ENCODE measurements at places on chromosomes 6 and 20.
A peak's percentile ranks its signal among the peaks of the same experiment; 100 is the strongest.

- no peak for DNase-seq
These were observed 97.2 kb upstream of the HDAC2 start for GRCh38 chr6:114068116-114068515.

DNA sequence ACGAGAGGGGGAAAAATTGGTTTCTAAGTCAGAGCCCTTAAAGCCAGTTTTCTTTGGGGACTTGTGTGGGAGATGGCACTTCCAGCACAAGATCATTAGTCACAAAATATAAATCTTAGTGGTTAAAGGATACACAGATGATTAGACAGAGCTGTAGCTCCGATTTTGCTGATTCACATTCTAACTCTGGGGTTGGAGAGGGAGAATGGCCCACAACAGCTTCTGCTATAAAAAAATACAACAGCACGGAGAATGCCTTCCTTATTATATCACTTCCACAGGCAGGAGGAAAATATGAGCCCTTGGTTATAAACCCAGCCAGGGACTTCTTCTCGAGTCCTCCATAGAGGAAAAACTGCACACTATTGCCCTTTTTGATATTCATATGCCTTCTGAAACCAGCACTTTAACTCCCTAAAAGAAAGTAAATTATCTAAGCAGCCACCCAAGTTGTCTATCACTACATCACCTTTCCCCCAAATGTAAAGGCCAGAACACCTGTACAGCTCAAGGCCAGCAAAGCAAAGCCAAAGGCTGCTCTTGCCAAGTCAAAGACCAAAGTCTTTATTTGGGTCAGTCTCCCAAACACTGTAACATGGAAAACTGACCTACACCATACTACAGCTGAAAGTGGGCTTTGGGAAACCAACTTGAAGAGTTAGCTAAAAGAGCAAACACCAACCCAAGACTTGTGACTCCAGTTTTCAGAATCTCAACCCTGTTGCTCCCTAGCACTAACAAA lies 10.4 kb downstream of the MRPL14 start:
- DNase-seq: no peak

- no peak for DNase-seq
These were observed 4.1 kb downstream of the DNAJC5 start for GRCh38 chr20:63898882-63899558.

DNA sequence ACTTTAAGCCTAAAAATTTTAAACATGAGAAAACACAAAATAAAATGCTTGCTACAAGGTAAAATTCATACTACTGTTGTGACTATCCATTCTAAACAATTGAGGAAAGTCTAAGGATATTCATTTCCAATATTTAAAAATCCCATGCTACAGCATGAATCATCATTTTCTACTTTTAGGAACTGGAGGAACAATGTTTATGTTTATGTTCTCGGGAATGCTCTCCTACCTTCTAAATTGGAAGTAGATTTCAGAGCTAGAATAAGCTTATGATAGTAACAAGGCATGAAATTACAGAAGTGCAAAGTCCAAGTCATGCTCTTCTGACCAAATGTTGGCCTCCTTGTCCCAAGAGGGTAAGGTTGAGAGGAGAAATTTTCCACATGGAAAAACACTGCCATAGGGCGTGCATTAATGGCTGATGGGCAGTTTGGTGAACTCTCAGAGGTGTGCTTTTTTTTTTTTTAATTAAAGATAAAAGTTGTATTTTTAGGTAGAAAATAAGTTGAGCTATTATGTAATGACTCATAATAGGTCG lies 6.0 kb upstream of the MYLK4 start:
- no peak for DNase-seq

- peak; percentile 16 for DNase-seq
These were observed 86.5 kb downstream of the LYRM4 start for GRCh38 chr6:5174244-5174643.

DNA sequence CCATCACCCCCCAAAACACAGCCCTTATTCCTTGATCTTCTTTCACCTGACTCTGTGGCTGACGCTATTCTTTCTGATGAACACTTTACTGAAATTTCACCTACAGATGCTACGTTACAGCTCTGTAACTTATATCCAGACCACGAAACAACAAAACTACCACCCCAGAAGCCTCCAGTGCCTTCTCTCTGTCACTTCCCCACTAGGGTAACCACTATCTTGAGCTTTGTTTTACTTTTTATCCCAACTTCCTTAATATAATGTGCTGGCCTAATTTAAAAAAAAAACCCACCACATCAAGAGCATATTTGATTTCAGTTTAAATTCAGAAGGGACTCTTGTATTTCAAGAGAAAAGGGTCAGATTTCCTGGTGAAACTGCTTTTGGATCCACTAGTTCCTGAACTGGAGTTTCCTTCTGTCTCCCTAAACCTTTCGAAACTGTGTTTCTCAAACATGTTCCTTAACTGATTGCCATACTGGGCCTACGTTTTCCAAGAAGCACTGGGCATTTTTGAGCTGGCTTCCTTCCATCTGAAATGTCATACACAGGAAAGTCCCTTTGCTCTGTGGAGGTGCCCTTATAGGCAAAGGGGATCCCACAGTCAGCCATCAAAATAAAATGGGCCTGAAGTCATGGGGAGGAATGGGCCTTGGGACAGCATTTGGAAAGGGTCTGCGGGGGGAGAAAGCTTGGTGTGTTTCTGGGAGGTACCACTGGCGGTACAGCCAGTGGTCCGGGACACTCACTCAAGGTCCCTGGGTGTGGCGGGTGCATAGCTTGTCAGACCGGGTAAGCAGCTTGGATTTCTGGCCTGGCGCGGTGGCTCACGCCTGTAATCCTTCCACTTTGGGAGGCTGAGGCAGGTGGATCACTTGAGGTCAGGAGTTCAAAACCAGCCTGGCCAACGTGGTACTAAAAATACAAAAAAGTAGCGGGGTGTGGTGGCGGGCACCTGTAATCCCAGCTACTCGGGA lies 25.8 kb upstream of the RTF2 start:
- no peak for DNase-seq

GRCh38 chr6:43737272-43738081 lies 32.5 kb upstream of the VEGFA start:
- DNase-seq: no peak

DNA sequence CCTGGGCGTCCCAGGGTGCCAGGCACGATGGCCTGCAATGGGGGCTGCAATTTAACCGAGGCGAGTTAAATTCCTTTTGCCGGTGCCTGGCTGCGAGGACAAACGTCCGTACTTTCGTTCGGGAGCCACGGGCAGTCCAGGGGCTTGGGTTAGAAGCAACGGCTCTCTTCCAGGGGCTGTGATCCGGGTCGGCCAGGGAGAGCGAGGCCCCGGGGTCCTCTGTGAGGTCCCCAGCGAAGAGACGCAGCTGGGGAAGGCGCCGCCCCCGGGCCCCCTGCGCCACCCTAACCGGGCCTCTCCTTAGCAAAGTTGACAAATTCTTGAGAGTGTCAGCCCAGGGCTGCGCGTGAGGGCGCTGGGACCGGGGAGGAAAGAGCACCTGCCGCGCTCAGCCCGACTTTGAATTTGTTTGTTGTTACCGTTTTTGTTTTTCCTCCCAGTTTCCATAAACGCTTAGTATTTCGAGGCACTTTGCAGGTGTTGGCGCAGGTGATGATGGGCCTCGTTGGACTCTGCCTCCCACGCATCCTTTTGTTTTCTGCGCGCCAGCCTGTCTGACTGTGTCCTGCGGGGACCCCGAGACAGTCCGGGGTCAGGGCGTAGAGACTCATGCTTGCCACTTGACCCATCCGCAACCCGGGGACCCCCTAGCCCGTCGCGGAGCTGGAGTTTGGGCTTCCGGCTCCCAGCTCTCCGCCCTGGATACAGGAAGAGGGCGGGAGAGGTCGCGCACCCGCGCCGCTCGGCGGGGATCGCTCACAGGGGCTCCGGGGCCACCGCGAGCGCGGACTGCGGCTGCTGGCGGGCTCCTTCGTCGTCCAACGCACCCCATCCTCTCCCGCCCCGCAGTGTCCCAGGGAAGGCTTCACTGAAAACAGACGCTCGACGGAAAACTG lies 5.8 kb downstream of the OLIG3 start:
- DNase-seq: no peak

- DNase-seq: no peak
These were observed 11.3 kb upstream of the AFDN start for GRCh38 chr6:167815296-167815980.

Data from stimulated activated CD8-positive, alpha-beta memory T cell treated with anti-CD3 and anti-CD28 coated beads, Interleukin-2, amount 100 ng/mL, for 1 hour (primary cell).